ENCODE measurements at places on chromosomes 7 and 10. TPM values are rescaled to one million over a fixed set of nuclear protein-coding genes. Genes with fewer than 3 reads are reported as not detected.

- H3K36me3 ChIP-seq, result no peaks in the 10 kb centered on the region
- DNase-seq, result no peak
- H3K27me3 ChIP-seq, result no peaks in the 10 kb centered on the region
- H3K4me1 ChIP-seq, result no peaks in the 10 kb centered on the region
- H3K4me3 ChIP-seq, result no peak overlapping the region
Observed at GRCh38 chr7:8751557-8752231, 318.3 kb downstream of the NXPH1 start.

DNA sequence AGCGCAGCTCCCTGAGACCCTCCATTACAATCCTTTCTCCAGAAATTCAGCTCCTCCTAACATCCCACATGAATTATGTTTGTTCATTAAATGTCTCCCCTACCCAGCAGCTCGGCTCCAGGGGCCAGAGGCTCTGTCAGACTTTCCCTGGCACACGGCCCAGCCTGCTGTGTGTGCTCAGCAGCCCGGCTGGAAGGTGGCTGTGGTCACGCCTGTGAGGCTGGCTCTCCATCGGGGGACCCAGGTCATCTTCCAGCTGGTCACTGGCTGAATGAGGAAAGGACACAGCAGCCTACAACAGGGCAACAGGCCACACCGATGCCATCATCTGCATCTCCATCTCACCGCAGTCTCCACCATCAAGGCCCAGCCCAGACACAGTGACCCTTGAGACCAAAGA lies 219.8 kb downstream of the MAD1L1 start:
- H3K4me3 ChIP-seq, result no peak overlapping the region
- no peak overlapping the region for H3K27ac ChIP-seq
- H3K36me3 ChIP-seq, result no peaks in the 10 kb centered on the region
- no peak for DNase-seq
- no peaks in the 10 kb centered on the region for H3K4me1 ChIP-seq

GRCh38 chr7:15554744-15555143 lies 7.1 kb downstream of the AGMO start:
- no peaks in the 10 kb centered on the region for H3K4me1 ChIP-seq
- H3K27me3 ChIP-seq, result no peaks in the 10 kb centered on the region
- no peak overlapping the region for H3K4me3 ChIP-seq
- no peak for DNase-seq
- H3K36me3 ChIP-seq, result no peaks in the 10 kb centered on the region

The VAX1 gene
- not detected for total RNA-seq

The SLC13A1 gene
- total RNA-seq, result not detected

The INTS15 gene
- 32.5 TPM for total RNA-seq
